Jurkat, Clone E6-1 (cell line): ENCODE measurements at places on chromosomes 2 and 18.

GRCh38 chr2:39571111-39571731, 94.5 kb upstream of the TMEM178A start:
- DNase-seq, result no peak

GRCh38 chr2:235520787-235521186, 26.9 kb downstream of the AGAP1 start:
- no peak for DNase-seq

GRCh38 chr18:49813069-49813318, 339 bp downstream of the ACAA2 start:
- DNase-seq, result no peak

GRCh38 chr2:136052369-136053362, 65.3 kb downstream of the CXCR4 start:
- DNase-seq, result no peak

DNA sequence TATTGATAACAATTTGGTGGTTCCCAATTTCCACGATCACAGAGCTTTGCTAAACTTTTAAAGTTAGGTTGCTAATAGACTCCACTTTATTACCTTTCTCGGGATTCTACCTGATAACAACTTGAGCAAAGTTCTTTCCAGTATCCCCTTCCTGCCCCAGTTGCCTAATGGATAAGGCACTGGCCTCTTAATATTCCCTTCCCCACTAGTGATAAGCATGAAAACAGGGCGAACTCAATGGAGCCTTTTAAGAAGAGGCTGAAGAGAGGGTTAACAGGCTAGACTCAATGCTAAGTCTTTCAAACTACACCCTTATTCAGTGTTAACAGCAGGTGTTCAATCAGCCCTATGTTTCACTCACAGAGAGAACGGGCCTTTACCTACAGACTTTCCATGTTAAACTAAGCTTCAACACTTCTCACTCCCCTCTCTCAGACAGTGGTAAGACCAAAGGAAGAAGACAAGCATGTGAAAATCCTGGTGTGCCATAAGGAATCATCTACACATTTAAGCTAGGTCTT, 75.8 kb downstream of the ANKRD44 start:
- no peak for DNase-seq

DNA sequence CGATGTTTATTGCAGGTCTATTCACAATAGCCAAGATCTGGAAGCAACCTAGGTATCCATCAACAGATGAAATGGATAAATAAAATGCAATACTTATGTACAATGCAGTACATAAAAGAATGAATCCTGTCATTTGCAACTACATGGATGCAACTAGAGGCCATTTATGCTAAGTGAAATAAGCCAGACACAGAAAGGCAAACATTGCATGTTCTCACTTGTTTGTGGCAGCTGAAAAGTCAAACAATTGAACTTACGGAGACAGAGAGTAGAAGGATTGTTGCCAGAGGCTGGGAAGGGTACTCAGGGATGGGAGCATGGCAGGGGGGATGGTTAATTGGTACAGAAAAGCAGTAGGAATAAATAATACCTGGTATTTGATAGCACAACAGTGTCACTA, 563.9 kb downstream of the TMX3 start:
- no peak for DNase-seq

DNA sequence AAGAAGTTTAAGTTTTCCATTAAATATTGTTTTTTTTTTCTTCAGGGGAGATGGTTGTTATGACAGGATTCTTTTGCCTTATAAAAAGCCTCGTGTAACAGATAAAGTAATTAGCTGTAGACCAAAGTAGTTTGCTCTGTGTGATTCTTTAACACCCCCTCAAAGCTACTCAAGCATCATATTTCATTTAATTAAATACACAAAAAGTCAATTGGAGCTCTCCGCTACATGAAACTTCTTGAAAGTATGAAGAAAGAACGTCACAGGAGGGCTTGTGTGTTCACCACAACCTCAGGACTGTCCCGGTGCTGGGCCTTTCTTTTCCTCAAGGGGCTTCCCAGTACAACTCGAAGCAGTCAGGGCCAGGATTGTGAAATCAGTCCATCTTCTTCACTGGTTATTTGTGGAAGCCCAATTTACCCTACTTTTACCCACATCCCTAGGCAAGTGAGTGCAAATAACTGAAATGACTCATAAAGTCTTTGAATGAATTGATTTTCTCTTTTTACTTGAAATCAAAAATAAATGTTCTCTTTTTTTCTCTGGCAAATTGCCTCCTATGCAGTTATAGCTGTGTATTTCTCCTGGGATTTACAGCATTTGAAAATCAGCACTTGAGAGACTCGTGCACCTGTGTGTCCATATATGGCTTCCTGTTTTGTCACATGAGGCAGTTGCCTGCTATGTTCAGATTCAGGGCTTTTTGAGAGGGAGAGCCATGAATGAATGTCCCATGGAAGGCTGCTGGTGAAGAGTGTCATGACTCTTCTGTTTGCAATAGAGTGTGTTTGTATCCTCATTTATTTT, 48.6 kb downstream of the LINC00305 start:
- no peak for DNase-seq

- DNase-seq, result no peak
Observed at GRCh38 chr2:33467413-33467812, 9.0 kb upstream of the RASGRP3 start.

- DNase-seq, result no peak
Observed at GRCh38 chr2:190887089-190887488, 6.5 kb downstream of the GLS start.

DNA sequence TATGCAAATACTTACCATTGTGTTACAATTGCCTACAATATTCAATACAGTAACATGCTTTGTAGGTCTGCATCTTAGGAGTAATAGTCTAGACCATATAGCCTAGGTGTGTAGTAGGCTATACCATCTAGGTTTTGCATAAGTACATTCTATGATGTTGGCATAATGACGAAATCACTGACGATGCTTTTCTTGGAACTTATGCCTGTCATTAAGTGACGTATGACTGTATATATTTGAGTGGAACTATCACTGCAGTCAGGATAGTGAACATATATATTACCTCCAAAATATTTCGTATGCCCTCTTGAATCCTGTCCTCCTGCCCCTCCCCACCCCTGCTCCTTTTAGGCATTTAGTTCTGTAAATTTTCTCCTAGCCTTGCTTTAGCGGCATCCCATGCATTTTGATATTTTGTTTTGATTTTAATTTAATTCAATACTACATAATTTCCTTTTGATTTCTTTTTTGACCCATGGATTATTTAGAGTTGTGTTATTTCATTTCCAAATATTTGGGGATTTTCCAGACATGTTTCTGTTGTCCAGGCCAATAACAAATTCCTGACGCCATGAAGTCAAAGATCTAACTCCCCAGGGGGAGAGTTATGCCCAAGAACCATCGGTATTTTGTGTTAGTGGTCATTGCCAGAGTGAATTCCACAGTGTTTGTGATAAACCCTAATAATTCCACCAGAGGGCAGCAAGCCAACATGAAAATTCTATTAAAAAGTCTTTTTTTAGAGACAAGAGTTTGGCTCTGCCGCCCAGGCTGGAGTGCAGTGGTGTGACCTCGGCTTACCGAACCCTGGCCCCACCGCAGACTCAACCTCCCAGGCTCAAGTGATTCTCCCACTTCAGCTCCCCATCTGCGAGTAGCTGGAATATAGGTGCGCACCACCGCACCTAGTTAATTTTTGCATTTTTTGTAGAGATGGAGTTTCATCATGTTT, 24.2 kb upstream of the CASP8 start:
- peak; percentile 58 for DNase-seq

DNA sequence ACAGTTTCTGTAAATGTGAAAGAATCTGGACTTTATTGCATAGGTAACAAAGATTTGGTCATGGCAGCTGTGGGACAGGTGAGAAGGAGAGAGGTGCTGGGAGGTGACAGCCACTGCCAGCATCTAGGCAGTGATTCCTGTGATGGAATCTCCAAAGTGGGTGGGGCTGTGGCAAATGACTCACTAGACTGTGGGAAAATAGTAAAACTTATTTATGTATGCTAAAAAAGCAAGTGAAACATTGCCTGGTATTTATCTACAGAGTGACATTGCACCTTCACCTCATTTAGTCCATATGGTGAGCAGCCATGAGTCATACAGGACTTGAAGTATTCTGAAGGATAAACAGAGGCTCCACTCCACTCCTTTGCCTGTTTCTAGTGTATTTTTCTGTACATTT, 145.3 kb upstream of the MEX3C start:
- no peak for DNase-seq

GRCh38 chr2:198253995-198254394, 449.6 kb downstream of the PLCL1 start:
- DNase-seq, result no peak

GRCh38 chr18:75500545-75500944, 73.0 kb upstream of the SMIM21 start:
- no peak for DNase-seq

DNA sequence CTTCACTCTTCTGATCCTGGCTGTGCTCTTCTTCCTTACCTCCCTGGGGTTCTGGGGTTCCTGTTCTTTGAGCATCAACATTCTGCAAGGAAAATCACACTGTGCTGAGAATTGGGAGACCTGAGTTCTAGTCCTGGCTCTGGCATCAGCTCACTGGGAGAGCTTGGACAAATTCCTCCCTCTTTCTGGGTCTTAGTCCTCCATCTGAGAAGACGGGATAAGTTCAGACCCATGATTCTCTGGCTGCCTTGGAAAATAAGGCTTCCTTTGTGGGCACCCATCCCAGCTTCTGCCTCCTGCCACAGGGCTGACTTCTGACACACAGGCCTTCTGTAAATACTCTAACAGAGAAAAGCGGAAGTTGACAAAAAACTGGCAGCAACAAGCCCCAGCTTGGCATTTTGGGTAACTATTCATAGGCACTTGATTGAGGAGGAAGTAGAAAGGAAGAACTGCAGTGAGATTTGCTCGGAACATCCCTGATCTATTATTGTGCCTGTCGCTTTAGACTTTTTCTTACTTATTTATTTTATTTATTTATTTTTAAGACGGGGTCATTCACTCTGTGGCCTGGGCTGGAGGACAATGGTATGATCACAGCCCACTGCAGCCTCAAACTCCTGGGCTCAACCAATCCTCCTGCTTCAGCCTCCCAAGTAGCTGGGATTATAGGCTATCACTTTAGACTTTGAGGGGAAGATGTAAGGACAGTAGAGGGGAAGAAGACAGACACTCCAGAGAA, 7.9 kb downstream of the PCBP1 start:
- DNase-seq, result no peak

DNA sequence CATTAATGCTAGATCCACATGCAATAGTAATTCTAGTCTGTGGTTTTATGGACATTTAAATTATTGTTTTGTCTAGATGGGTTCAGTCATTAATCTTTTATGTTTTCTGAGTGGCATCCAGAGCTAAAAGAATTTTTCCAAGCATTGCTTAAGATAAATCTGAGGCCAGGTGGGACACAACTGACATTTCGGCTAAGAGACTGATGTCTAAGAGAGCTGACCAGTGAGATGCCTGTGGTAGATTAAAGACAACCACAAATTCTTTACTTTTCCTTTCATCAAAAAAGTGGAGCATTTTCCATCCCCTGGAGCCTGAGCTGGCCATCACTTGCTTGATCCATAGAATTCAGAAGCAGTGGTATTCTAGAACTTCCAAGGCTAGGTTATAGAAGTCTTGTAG, 182.2 kb downstream of the NRP2 start:
- DNase-seq, result no peak

DNA sequence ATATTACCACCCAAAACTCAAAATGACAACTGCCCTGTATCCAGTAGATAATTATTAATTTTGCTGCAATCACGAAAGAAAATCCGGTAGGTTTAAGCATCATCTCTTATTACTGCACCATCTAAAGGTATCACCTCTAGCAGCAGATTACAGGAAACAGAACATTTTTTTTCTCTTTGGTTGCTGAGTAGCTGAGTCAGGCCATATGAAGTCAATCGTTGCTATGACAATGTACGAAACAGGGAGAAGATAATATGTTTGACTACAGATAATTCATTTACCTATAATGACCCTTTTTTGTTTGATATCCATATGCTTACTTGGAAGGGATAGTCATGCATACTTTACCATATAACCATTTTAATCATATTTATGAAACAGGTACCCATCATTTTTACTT, 831.6 kb upstream of the CHAC2 start:
- DNase-seq, result no peak

- DNase-seq, result no peak
Observed at GRCh38 chr2:40488927-40489677, 37.2 kb upstream of the SLC8A1 start.

DNA sequence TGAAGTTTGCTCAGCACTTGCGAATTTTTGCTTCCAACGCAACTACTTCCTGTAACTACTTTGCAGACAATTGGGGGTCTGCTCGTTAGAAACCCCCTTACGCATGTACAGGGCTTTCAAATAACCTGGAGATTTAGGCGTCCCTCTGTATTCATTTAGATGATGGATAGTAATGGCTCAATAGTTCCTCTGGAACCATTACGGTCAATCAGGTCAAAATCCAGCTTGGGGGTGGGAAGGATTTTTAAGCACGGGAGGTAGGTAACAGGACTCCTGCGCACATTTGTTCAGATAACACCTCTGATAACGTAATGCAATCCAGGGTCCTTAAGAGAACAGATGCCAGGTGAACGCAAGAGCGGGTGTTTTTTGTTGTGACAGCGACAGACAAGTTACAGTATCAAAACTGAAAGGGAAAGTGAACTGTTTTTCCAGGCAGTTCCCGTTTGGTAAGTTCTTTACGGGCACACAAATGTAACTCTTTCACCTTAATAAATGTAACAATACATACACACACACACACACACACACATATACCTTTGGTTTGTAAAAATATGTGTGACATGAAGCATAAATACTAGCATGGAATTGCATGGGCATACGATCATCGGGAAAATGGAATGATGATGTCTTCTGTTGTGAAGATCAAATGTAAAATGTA, 3.8 kb upstream of the OSR1 start:
- DNase-seq, result no peak

DNA sequence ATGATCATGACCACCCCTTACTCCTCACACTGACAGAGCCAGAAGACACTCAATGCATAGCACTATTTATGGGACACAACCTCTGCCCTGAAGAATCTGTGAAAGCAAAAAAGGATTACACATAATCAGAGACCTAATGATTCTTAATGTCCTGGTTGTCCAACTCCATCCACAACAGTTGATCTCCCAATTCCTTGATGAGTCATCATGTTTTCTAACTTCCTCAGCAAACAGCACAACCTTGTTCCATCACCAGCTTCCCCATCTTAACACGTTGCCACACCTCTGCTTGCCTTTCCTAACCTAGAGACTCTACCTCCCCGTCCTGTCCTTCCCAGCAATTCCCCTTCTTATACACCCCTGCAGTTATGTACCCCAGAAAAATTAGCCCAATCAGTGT, 13.2 kb upstream of the MARCHF4 start:
- no peak for DNase-seq
